ENCODE measurements at places on chromosomes 16 and 17. TPM values are rescaled to one million over a fixed set of nuclear protein-coding genes. Genes with fewer than 3 reads are reported as not detected.

Gene KREMEN2
- polyA plus RNA-seq, result not detected

Gene PRSS33
- polyA plus RNA-seq, result not detected

DNA sequence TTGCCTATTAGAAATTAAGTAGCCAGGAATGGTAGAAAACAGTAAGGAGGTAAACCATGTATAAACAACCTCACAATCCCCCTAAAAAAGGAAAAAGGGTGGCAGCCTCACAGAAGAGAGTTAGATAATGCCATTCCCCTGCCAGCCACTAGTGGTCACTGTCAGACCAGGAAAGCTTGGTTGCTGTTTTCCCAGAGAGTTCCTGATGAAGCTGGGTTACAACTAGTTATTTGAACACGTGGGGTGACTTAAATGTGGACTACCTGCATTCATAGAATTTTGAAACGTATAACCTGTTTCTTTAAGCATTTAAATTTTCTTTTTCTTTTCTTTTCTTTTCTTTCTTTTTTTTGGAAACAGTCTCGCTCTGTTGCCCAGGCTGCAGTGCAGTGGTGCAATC lies 5.8 kb downstream of the GPRC5C start:
- DNase-seq, result no peak

DNA sequence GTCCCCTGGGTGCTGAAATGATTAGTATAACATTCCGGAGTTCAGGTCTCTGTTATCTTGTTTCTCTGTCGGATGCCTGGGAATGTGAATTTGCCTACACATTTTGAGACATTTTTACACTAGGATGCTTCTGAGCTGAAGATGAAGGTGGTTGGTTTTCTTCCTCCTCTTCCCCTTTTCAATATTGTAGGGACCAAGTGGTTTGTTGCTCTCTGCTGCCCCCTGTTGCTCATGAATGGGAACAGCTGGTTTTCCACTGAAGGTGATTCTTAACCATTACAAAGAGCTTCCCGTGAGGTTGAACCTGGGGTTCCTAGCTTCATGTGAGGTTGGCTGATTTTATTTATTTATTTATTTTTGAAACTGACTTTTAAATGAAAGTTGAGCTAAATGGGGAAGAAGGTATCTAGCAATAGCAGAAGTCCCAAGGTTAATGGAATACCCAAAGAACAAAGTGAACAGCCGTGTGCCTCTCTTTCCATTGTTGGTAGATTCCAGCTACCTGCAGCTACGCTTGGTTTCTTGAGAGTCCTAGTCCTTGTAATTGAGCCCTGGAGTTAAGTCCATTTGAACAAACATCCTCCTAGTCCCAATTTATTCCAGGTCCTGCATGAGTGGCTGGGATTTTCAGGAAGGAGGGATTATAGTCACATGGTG lies 983.9 kb upstream of the EEF2KMT start:
- no peak for DNase-seq

DNA sequence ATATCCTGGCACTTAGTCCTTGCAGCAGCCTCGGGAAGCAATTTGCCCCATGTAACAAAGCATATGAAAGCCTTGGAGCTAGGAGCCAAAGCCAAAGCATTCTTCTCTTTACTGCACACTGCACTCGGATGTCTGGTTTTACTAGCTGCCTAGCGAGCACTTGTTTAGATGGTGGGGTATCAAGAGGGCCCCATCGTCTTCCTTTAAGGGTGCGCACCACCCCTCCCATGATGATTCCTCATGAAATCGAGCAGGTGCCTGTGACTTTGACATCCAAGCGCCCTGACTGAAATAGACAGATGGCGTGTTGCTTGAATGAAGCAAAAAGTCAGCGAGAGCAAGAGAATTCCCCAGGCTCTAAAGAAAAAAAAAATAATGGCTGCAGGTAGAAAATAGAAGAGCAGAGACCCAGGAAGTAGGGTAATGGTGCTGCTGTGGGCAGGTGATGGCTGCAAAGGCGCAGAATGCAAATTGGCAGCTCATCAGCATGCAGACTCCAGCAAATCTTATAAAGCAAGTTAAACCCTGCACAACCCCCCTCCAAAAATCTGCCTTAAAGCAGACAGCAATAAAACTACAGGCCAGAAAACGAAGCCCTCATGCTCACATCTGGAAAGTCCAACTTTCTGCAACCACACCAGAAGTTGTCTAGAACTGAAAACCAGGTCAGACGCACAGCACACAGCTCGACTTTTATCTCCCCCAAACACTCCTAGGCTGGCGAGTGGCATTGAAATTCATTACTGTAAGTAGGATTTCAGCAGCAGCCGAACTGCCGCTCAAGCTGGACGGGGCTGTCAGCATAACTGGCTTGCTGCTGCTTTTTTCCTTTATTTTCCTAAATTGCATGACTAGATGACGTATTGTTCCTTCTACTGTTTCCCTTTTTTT lies 384.3 kb downstream of the RBFOX1 start:
- DNase-seq, result no peak

Gene SRCIN1
- not detected for polyA plus RNA-seq

Gene CACNG1
- not detected for polyA plus RNA-seq
